ENCODE measurements at places on chromosomes 5 and 9.
A peak's percentile ranks its signal among the peaks of the same experiment; 100 is the strongest.

- DNase-seq = no peak
Measured at GRCh38 chr5:53041071-53041692, 52.0 kb downstream of the ITGA2 start.

- DNase-seq = no peak
Measured at GRCh38 chr9:127924736-127925444, 5.7 kb downstream of the PIP5KL1 start.

DNA sequence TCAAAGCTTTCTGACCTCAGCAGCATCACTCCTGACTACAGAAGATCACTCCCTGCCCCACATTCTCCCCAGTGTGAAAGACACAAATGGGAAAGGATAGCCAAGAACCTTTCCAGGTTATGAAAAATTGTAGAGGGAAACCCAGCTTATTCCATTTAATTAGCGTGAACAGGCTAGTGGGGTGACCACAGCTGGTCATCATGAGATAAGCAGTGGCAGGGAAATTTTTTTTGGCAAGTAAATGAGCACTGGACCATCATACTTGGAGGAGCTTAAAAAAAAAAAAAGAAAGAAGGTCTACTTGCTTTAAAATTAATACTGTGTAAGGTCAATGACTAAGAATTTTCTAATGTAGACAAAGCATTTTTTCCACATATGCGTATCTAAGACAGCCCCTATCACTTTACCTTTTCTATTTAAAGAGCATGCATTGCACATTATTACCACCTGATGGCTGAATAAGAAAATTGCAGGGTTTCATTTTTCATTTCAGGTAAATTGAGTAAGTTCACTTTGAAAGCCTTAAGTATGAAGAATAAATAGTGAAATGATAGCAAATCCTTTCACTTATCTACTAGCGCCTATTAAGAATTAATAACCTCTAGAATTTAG, 123.6 kb downstream of the ELAVL2 start:
- no peak for DNase-seq

GRCh38 chr9:133059623-133060022, 2.2 kb upstream of the CEL start:
- DNase-seq = peak; percentile 57

GRCh38 chr9:108996643-108997042, 16.7 kb downstream of the CTNNAL1 start:
- peak; percentile 57 for DNase-seq

GRCh38 chr5:54831233-54831632, 154.2 kb downstream of the ESM1 start:
- no peak for DNase-seq

DNA sequence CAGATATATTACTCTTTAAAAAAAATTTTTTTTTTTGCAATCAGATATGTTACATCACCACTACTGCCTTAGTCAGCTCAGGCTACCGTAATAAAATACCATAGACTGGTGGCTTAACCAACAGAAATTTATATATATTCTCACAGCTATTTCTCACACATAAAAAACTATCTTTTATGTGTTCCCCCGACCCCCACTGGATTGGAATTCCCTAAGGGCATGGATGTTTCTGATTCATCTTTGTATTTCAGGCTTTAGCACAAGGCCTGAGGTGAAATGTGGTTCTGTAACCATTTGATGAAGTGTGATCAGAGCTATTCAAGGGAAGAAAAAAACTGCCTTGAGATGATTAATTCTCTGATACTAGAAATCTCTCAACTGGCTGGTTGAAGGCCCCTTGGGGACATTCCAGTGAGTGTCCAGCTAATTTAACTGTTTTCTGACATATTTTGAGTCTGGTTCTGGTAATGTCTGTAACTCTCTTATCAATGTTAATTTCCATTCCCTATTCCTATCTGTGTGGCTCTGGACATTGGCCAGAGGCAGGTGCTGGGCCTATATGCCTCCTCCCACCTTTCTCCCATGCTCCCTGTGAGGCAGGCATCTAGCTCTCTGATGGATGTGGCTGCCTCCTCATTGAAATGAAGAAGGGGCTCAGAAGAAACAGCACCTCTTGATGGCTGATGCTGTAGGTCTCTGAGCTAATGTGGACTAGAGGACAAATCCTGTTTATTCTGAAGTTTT, 2.5 kb downstream of the CD14 start:
- no peak for DNase-seq

DNA sequence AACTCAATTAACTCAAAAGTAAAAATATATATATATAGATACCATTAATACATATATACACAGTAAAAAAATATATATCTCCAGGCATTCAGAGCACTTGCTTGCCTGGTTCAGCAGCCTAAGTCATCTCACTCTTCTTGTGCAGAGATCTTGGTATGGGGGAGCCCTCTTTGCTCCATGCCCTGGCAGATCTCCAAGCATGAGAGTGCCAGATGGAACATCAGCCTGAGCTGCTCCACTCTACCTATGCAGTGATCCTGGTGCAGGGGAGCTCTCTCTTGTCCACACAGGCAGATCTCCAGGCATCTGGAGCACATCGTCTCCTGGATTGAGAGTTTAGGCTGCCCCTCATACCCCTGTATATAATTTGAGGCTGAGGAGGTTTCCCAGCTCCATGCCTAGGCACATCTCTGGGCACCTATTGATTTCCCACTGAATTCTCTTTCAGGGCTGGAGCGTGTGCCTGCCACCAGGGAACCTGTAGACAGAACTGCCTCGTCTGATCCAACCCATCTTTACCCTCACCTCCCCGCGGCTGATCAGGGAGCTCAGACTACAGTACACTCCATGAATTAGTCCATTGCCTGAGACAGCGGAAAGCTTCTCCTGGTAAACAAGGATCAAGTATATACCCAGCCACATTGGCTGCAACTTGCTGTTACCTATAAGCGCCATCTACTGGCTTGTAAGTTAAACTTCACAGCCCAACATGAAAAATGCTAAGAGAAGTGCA, 342.4 kb upstream of the GRIA1 start:
- peak; percentile 39 for DNase-seq

GRCh38 chr9:76433406-76433805, 25.6 kb upstream of the GCNT1 start:
- DNase-seq = no peak

GRCh38 chr5:35880156-35880555, 23.5 kb downstream of the IL7R start:
- DNase-seq = no peak

GRCh38 chr5:72101828-72102227, 5.4 kb upstream of the MAP1B start:
- DNase-seq = no peak
